ENCODE measurements at places on chromosomes 12 and 14. TPM values are rescaled to one million over a fixed set of nuclear protein-coding genes. Genes with fewer than 3 reads are reported as not detected.

GRCh38 chr14:69720912-69721311 lies 46.0 kb upstream of the SRSF5 start:
- no peak for DNase-seq

- no peak for DNase-seq
Measured at GRCh38 chr12:125197326-125197725, 132.1 kb downstream of the AACS start.

GRCh38 chr12:108468196-108468968 lies 46.7 kb upstream of the FICD start:
- DNase-seq: peak; percentile 62

- DNase-seq: no peak
Measured at GRCh38 chr12:79199166-79199565, 334.6 kb downstream of the SYT1 start.

The SELPLG gene
- total RNA-seq: 0.34 TPM

The CERS5 gene
- 63.7 TPM for total RNA-seq

The COPS7A gene
- 67.7 TPM for total RNA-seq

The OR6C2 gene
- total RNA-seq: not detected

The KRT86 gene
- not detected for total RNA-seq
